ENCODE measurements at places on chromosomes 11 and 22. TPM values are rescaled to one million over a fixed set of nuclear protein-coding genes. Genes with fewer than 3 reads are reported as not detected.

Gene EI24
- 39.4 TPM for total RNA-seq

Gene TMEM151A
- not detected for total RNA-seq

Gene INS
- not detected for total RNA-seq

Gene CREBZF
- 118 TPM for total RNA-seq

Gene PRRG4
- not detected for total RNA-seq

Gene KCNQ1OT1
- total RNA-seq = 0.21 TPM

Gene RIBC2
- not detected for total RNA-seq

Gene SAA4
- total RNA-seq = not detected

- H3K36me3 ChIP-seq = no peaks in the 10 kb centered on the region
- DNase-seq = no peak
- no peak overlapping the region for H3K4me3 ChIP-seq
- H3K27me3 ChIP-seq = no peaks in the 10 kb centered on the region
- H3K27ac ChIP-seq = peak overlapping the region; percentile 41
Measured at GRCh38 chr11:16987205-16987568, 27.0 kb downstream of the PLEKHA7 start.

GRCh38 chr11:134443246-134443645 lies 31.2 kb upstream of the B3GAT1 start:
- H3K27ac ChIP-seq = no peak overlapping the region
- H3K27me3 ChIP-seq = peaks cover 29% of the 10 kb centered on the region
- DNase-seq = no peak
- H3K36me3 ChIP-seq = no peaks in the 10 kb centered on the region

- peaks cover 22% of the 10 kb centered on the region for H3K36me3 ChIP-seq
- DNase-seq = no peak
- peaks cover 2% of the 10 kb centered on the region for H3K4me1 ChIP-seq
- H3K27ac ChIP-seq = no peak overlapping the region
- no peaks in the 10 kb centered on the region for H3K27me3 ChIP-seq
Measured at GRCh38 chr11:116874251-116874650, 36.8 kb upstream of the APOA1 start.

- no peak overlapping the region for H3K4me3 ChIP-seq
- no peaks in the 10 kb centered on the region for H3K4me1 ChIP-seq
- no peak for DNase-seq
- no peaks in the 10 kb centered on the region for H3K36me3 ChIP-seq
Measured at GRCh38 chr11:124823512-124824376, 23.5 kb upstream of the MSANTD2 start.

GRCh38 chr11:35178067-35178805 lies 39.3 kb downstream of the CD44 start:
- H3K36me3 ChIP-seq = peaks cover 27% of the 10 kb centered on the region
- H3K4me1 ChIP-seq = peaks cover 91% of the 10 kb centered on the region
- H3K27me3 ChIP-seq = no peaks in the 10 kb centered on the region
- peak overlapping the region; percentile 58 for H3K4me3 ChIP-seq
- peak overlapping the region; percentile 100 for H3K27ac ChIP-seq

DNA sequence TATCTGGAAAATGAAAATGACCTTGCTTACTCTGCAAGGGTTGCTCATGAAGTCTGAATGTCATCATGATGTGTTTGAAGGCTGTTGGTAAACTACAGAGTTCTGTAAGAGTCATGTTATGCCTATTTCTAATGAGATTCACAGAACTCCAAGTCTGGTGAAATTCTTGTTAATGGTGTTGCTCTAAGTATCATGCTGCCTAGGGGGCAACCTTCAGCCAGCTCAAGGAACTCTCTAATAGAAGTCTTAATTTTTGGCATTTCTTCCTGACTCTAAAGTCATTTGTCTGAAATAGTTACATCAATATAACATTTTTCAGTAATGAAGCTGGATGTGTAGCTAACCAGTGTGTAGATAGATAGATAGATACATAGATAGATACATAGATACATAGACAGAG lies 302.8 kb downstream of the FAT3 start:
- no peaks in the 10 kb centered on the region for H3K4me1 ChIP-seq
- H3K27ac ChIP-seq = no peak overlapping the region
- no peaks in the 10 kb centered on the region for H3K36me3 ChIP-seq
- H3K27me3 ChIP-seq = no peaks in the 10 kb centered on the region
- no peak for DNase-seq

DNA sequence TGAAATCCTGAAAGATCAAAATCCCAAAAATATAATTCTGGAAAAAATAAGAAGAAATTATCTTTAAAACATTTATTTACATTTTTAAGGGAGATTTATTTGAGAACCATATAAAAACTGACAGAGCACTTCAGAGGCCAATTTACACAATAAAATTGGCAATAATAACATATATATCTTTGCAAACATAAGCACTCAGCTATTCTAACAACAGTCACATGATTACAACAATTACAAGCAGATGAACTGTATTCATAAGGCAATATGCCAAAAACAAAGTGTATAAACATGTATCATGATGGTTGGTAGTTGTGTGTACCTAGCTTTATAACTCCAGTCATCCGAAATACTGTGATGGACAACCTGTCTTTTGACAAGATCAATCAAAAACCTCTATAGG lies 17.7 kb upstream of the RASSF10 start:
- H3K27ac ChIP-seq = no peak overlapping the region
- DNase-seq = no peak
- no peak overlapping the region for H3K4me3 ChIP-seq
- H3K27me3 ChIP-seq = peaks cover 6% of the 10 kb centered on the region

GRCh38 chr11:73965076-73965763 lies 14.4 kb downstream of the DNAJB13 start:
- no peak overlapping the region for H3K4me3 ChIP-seq
- H3K36me3 ChIP-seq = no peaks in the 10 kb centered on the region
- no peaks in the 10 kb centered on the region for H3K27me3 ChIP-seq
- peaks cover 25% of the 10 kb centered on the region for H3K4me1 ChIP-seq

DNA sequence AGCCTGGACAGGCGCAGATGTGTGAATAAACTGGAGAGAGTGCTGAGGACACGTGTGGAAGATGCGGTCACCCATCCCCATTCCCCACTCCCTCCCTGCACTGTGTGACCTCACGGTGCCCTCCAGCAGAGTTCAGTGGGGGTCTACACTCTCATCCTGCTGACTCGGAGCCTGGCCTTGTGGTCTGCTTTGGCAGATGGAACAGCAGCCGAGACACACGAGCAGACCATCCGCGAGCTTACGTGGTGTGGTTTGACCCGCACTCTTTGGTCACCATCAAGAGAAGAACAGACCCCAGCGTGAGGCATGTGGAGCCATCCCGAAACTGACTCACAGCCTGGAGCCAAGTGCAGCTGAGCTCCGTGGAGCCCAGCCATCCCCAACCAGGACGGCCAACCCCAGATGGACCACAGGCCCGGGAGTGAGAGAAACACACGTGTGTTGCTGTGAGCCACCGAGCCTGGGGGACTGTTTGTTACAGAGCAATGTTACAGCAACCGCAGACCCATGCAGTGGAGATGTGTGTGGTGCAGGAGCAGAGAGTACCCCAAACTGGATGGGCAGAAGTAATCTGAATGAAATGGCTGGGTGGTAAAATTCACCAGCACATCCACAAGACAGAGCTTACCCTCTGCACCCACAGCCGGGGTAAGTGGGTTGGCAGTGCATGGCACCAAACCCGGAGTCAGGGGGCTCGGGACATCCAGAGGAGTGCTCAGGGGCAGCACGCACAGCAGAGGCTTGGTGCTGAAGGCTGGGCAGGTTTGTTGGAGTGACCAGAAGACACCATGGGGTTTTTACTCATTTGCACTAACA lies 90.7 kb downstream of the RTL6 start:
- H3K4me1 ChIP-seq = no peaks in the 10 kb centered on the region
- H3K27ac ChIP-seq = no peak overlapping the region
- no peak for DNase-seq
- H3K36me3 ChIP-seq = no peaks in the 10 kb centered on the region

DNA sequence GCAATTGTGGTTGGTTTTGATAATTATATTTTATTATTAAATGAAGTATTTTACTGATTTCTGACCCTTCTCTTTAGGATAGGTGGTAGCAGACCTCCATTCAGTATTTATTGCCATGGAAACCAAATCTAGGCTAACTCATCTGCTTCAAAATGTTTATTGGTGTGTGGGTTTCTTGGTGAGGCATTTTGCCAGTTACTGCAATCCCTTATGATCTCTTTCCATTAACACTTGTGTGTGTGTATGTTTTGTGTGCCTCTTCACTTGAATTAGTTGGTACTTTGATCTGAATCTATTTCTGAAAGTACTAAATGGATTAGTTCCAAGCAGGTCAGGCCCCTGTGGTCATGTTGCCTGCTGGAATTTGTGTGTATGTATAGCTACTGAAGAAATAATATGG lies 184.4 kb upstream of the C11orf87 start:
- H3K36me3 ChIP-seq = no peaks in the 10 kb centered on the region
- H3K27me3 ChIP-seq = peaks cover 1% of the 10 kb centered on the region
- H3K4me3 ChIP-seq = no peak overlapping the region
- H3K27ac ChIP-seq = no peak overlapping the region

GRCh38 chr11:1308743-1309497 lies 512 bp downstream of the TOLLIP start:
- H3K4me3 ChIP-seq = peak overlapping the region; percentile 90
- peaks cover 13% of the 10 kb centered on the region for H3K36me3 ChIP-seq
- no peaks in the 10 kb centered on the region for H3K27me3 ChIP-seq
- peak overlapping the region; percentile 97 for H3K27ac ChIP-seq
- no peak for DNase-seq
- H3K4me1 ChIP-seq = peaks cover 63% of the 10 kb centered on the region

GRCh38 chr22:39431821-39432251 lies 25.0 kb upstream of the MGAT3 start:
- H3K36me3 ChIP-seq = peaks cover 44% of the 10 kb centered on the region
- DNase-seq = no peak
- H3K27me3 ChIP-seq = no peaks in the 10 kb centered on the region
- no peak overlapping the region for H3K4me3 ChIP-seq
- H3K27ac ChIP-seq = peak overlapping the region; percentile 59

- H3K36me3 ChIP-seq = no peaks in the 10 kb centered on the region
- peaks cover 26% of the 10 kb centered on the region for H3K27me3 ChIP-seq
- H3K4me1 ChIP-seq = no peaks in the 10 kb centered on the region
- H3K4me3 ChIP-seq = no peak overlapping the region
- H3K27ac ChIP-seq = no peak overlapping the region
- no peak for DNase-seq
Measured at GRCh38 chr22:47632701-47633100, 870.3 kb downstream of the TBC1D22A start.

DNA sequence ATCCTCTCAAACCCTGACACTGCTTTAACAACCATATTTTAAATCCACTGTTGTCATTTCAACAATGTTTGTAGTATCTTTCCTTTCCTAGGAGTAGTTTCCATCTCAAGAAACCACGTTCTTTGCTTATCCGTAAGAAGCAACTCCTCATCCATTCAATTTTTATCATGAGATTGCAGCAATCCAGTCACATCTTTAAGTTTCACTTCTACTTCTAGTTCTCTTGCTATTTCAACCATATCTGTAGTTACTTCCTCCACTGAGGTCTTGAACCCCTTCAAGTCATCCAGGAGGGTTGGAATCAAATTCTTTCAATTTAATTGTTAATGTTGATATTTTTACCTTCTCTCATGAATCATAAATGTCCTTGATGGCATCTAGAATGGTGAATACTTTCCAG lies 22.4 kb downstream of the CCDC82 start:
- H3K36me3 ChIP-seq = peaks cover 29% of the 10 kb centered on the region
- H3K4me1 ChIP-seq = no peaks in the 10 kb centered on the region
- H3K4me3 ChIP-seq = no peak overlapping the region
- H3K27me3 ChIP-seq = no peaks in the 10 kb centered on the region
- no peak overlapping the region for H3K27ac ChIP-seq

GRCh38 chr11:113184498-113184897 lies 129.9 kb upstream of the TTC12 start:
- no peak overlapping the region for H3K4me3 ChIP-seq
- no peak for DNase-seq
- H3K4me1 ChIP-seq = peaks cover 8% of the 10 kb centered on the region
- no peaks in the 10 kb centered on the region for H3K36me3 ChIP-seq
- H3K27me3 ChIP-seq = peaks cover 8% of the 10 kb centered on the region
- no peak overlapping the region for H3K27ac ChIP-seq

DNA sequence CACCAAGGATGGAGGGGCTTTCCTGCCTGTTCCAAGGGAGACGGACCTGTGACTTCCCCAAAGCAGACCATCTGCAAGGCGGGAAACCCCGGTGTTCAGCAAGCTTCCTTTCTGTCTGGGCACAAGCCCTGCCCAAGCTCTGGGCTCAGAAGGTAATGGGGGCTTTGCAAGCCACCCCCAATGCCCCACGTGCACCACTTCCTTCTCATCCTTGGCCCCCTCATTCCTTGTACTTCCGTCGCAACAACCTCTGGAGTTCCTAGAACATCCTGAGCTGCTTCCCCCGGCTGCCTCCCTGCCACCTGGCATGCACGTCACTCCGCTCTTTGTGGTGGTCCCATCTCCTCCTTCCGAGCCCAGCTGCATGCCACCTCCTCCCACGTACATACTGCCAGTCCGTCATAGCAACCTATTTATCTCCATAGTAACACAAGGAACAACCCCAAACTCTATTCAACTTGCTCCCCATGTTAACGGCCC lies 3.9 kb downstream of the MYEOV start:
- peak overlapping the region; percentile 66 for H3K4me3 ChIP-seq
- no peaks in the 10 kb centered on the region for H3K27me3 ChIP-seq
- H3K4me1 ChIP-seq = peaks cover 67% of the 10 kb centered on the region
- no peaks in the 10 kb centered on the region for H3K36me3 ChIP-seq
- peak; percentile 49 for DNase-seq
- peak overlapping the region; percentile 95 for H3K27ac ChIP-seq

- H3K27me3 ChIP-seq = no peaks in the 10 kb centered on the region
- H3K27ac ChIP-seq = no peak overlapping the region
- peaks cover 6% of the 10 kb centered on the region for H3K4me1 ChIP-seq
- H3K4me3 ChIP-seq = no peak overlapping the region
Measured at GRCh38 chr22:27972732-27973698, 54.0 kb upstream of the PITPNB start.

DNA sequence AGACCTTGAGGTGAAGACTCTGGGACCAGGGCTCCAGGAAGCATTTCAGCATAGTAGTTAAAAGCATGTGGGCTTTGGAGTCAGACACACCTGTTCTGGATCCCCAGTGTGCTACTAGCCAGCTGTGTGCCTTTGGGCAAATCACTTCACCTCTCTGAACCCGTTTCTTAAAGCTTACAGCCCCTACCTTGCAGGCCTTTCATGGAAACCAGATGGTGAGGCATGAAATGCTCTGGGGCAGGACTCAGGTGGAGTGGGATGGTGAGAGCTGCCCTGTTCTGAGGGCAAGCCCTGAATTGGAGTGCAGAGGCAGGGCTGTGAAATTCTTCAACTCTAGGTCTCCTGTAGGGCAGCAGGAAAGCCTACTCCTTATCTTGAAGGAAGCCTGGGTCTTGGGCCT lies 10.5 kb downstream of the UCP2 start:
- DNase-seq = no peak
- peak overlapping the region; percentile 37 for H3K4me3 ChIP-seq
- H3K27me3 ChIP-seq = no peaks in the 10 kb centered on the region

GRCh38 chr22:27409299-27409698 lies 392.3 kb downstream of the MN1 start:
- H3K4me3 ChIP-seq = no peak overlapping the region
- H3K27me3 ChIP-seq = peaks cover 42% of the 10 kb centered on the region
- DNase-seq = no peak
- no peak overlapping the region for H3K27ac ChIP-seq

- no peaks in the 10 kb centered on the region for H3K27me3 ChIP-seq
- peaks cover 12% of the 10 kb centered on the region for H3K36me3 ChIP-seq
- no peak overlapping the region for H3K27ac ChIP-seq
- no peak for DNase-seq
- H3K4me1 ChIP-seq = peaks cover 6% of the 10 kb centered on the region
Measured at GRCh38 chr11:12319988-12320387, 57.4 kb upstream of the PARVA start.
